Cardiac fibroblast (primary cell): ENCODE measurements at places on chromosomes 4 and X.

DNA sequence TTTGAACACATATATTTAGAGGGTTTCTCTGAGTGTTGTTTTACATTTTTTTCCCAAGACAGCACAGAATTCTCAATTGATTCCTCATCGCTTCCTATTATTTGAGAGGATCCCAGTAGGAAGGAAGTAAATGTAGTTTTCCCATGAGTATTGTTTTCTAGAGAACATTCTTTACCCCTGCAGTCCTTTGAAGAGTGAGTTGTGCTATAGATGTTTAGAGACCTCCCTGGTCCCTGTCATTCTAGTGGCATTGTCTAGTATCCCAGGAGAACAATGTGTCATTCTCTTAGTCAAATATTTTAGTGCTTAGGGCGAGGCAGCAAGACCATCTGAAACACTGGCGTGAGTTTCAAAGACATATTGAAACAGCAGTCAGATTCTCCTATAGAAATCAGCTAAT, 32.5 kb downstream of the SORBS2 start:
- DNase-seq = no peak

- no peak for DNase-seq
These were observed 117.5 kb downstream of the PCDH18 start for GRCh38 chr4:137414802-137415201.

DNA sequence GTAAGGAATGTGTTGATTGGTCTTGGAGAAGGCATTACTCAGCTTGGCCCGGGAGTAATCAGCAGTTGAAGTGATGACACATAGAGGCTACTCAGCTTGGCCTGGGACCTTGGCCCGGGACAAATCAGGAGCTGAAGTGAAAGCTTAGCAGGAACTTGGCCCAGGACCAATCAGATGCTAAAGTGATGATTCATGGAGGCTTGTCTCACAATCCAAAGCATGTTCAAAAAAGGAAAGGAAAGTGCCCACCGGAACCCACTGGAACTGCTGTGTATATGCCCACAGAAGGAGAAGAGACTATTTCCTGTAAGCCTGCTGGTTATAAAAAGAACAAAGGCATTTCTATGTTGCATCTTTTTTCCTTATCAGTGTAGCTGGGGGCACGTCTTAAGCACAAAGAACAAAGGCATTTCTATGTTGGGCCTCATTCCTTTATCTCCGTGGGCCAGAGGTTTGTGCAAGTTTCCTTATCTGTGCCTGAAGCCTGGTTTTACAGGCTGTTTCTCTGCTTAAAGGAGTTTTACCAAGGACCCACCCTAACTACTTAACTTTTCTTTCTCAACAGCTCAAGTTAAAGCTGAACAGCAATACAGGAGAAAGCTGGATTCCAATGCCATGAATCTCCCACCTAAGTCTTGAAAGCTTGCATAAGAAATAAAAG, 1176.7 kb downstream of the NLGN4X start:
- DNase-seq = peak; percentile 51

DNA sequence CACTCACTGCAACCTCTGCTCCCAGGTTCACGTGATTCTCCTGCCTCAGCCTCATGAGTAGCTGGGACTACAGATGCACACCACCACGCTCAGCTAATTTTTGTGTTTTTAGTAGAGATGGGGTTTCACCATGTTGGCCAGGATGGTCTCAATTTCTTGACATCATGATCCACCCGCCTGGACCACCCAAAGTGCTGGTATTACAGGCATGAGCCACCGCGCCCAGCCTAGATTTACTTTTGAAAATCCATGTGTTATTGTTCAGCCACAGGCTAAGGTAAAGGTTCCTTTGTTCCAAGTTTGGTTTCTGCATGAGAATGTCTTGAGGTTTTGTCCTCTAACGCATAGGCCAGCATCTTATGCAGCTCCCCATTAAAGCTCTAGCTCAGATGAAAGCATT, 371.6 kb downstream of the DMD start:
- no peak for DNase-seq
